ENCODE measurements at places on chromosomes 1 and 21.

DNA sequence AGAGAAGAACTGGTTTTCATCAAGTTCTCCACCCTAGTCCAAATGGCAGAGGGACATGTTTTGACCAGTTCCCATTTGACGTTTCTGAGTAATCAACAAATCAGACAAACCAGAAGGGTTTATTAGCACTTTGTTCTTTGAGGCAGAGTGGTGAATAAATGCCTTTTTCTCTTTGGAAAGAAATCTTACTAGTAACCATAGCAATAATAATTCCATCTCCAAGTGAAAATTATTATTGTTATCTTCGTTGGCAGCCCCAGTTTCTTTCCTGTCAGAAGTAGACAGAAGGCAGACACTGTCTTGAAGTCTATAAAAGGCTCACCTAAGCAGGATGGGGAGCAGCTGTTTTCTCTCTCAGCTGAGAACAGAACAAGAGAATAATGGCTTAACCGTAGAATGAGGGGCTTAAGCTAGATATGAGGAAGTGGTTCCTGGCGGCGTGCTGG lies 391.6 kb downstream of the PBX1 start:
- DNase-seq: no peak

DNA sequence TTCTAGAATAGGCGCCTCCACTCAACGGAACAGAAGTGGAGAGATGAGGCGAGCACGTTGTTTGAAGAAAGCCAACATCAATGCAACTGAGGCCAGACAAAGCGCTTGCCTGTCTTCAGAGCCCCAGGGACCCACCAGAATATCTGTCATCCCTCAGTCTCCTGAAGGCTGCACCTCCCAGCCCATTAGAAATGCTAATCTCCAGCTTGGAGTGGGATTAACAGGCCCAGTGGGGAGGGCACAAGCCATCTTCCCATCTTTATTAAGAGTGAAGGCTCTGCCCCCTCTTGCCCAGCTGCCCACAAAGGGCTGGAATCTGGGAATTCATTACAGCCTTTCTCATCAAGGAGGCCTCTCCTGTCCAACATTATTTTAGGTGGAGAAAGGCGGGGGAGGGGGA lies 16.8 kb upstream of the CNTN2 start:
- no peak for DNase-seq

DNA sequence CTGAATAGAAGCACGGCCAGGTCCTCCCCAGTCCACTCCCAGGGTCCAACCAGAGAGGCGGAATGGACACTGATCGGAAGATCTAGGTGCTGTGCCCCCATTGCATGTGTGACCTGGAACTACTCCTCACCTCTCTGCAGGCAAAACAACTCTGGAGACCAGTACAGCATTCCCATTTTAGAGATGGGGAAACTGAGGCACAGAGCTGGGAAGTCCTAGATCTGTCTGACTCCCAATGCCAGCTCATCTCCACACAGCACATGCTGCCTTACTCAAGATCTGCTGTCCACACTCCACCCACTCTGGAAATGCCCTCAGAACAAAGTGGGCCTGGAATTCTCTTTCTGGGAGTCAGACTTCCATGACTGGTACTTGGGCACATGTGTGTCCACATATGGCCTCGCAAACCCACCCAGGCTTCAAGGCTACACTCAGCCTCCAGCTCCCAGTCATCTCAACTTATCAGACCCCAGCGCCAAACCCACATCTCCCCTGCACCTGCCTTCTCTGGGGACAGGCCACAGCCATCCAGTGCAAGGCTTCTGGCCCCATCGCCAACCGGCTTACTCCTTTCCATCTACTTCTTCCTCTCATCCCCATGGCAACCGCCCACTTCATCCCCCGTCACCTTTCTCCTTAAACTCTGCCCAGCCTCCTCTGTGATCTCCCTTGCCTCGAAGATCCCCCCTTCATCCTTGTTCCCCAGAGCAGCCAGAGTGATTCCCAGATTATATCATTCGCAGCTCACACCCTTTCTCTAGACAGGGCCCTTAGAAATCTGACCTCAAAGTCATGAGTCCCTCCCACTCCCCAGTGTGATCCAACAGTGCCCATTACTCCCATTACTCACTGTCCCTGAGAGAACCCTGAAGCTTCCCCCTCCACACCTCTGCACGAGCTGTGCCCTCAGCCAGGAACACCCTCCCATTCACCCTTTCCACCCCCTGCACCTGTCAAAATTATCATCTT lies 2.7 kb downstream of the COL8A2 start:
- no peak for DNase-seq

- no peak for DNase-seq
Observed at GRCh38 chr1:185297982-185298381, 19.1 kb downstream of the IVNS1ABP start.

DNA sequence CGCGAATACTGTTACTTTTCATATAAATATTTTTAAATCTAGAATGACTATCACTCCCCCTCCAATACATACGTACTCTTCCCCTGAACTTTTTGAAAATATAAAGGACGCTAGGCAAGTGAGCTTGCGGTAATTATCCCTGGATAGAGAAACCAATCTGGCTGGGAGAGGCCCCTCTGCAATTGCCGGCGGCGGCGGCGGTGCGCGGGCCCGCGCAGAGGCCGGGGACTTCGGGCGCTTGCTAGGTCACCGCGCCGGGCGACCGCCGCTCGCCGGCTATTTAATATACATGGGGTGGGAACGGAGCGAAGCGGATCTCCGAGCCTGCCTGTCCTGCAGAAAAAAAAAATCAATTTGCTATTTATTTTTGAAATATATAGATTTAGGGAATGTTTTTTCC lies 416.3 kb upstream of the ESRRG start:
- DNase-seq: no peak

DNA sequence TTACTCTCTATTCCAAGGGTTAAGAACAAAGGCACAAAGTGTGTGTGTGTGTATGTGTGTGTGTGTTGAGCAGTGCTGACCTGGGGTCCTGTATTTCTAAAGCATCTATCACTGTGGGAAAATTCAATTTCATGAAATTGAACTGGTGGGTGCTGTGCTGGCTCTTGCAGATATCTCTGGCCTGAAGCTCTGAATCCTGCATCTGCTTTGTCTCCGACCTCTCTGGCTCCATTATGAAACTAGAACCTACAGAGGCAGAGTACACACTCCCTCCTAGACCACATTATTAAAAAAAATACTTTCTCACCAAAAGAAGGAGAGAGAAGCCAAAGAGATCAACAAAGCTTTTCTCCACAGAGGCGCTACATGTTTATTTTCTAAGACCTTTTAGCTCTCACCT lies 88.4 kb upstream of the PDE4B start:
- DNase-seq: no peak

DNA sequence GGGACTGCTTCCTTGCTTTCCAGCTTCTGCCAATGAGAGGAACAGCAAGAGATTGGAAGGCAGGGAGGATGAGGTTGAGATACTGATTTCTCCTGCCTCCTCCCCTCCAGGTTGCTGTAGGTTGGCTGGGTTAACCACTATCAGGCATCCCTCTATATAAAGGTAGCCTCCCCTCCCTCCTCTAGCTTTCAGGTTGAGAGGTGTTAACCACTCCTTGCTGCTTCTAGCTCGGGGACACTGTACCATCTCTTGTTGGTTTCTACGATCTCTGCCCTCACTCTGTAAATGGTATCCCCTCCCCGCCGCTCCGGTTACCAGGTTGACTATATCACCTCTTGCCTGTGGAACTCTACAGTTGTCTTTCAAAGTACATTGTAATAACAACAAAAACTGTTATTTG lies 16.7 kb downstream of the LPAR3 start:
- DNase-seq: no peak

- DNase-seq: no peak
Observed at GRCh38 chr1:222347627-222348026, 200.3 kb downstream of the HHIPL2 start.

- DNase-seq: peak; percentile 8
Observed at GRCh38 chr21:44085491-44086321, 21.5 kb upstream of the PWP2 start.

DNA sequence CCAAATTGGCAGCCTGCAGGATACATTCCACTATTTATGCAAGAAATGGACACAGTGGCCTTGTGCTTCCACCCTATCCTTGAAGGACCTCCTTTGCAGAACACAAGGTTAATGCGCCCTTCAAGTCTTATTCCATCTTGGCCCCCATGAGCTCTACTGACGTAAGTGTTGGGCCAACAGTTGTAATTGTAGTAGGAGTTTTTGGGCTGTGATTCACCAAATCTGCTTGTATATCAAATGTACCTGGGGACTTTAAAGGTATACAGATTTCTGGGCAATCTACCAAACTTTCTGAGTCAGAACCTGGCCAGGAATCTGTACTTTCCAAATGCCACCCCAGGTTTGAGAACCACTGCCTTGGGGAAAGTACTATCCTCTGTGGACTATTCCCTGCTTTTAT lies 100.9 kb upstream of the MARK1 start:
- DNase-seq: no peak

DNA sequence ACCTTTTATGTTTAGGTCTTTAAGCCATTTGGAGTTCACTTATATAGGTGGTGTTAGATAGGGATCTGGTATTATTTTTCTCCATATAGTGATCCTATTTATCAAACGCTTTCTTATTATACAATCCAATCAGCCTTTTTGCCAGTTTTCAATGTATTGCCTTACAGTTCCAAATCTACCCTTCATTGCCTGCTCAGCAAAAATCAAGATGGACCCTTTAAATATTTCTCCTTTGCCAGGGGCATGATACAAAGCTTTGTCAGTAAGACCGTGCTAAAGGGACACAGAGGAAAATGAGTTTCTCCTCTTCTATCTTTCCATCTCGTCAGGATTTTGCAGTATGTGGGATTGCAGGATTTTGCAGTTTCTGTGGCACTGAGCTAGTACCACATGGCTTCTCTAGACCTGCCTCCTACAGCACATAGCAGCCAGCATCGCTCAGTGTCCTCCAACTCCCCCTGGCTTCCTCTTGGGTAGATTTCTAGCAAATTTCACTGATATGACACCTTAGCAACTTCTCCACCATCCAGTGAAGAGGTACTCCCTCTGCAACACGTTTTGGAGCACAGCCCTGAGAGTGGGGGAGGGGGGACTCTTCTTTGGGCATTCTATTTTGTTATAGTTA lies 22.5 kb upstream of the CAP1 start:
- DNase-seq: no peak

- DNase-seq: no peak
Observed at GRCh38 chr21:18622383-18622782, 218.8 kb upstream of the TMPRSS15 start.

DNA sequence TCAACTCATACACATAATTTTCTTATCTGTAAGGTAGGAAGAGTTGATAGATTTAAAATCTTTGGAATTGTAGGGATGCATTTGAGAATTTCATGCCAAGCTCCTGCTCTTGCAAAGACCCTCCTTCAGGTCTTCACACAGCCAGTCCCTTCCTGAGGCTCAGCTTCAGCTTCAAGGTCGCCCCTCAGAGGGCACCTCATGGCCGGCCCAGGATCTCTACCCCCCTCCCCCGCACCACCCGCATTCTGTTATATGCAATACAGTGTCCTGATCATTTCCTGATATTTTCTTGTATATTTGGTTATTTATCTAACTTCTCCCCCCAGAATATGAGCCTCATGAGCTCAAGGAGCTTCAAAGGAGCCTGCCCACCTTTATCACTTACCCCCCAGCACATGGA lies 47.0 kb upstream of the BACE2 start:
- DNase-seq: no peak

GRCh38 chr1:201767339-201767738 lies 61.6 kb upstream of the IPO9 start:
- no peak for DNase-seq

DNA sequence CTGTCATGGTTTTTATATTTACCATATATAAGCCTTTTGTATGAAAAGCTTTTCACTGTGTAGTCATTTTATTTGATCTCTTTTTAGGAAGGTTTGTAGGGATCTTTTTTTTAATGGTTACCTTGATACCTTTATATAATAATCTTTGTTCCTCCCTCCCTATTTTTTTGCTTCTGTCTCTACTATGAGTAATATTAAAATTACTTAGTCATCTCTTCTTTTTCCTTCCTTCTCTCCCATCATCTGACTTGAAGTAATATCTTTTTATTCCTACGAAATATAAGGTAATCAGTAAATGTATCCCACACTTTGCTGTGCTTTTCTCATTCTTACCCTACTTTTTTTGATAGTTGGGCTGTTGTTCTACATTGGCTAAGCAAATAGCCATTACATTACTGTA lies 161.4 kb downstream of the MAGI3 start:
- DNase-seq: no peak

- DNase-seq: no peak
Observed at GRCh38 chr1:201351617-201352016, 25.9 kb downstream of the TNNT2 start.

GRCh38 chr1:241658081-241658793 lies 6.2 kb downstream of the WDR64 start:
- no peak for DNase-seq

DNA sequence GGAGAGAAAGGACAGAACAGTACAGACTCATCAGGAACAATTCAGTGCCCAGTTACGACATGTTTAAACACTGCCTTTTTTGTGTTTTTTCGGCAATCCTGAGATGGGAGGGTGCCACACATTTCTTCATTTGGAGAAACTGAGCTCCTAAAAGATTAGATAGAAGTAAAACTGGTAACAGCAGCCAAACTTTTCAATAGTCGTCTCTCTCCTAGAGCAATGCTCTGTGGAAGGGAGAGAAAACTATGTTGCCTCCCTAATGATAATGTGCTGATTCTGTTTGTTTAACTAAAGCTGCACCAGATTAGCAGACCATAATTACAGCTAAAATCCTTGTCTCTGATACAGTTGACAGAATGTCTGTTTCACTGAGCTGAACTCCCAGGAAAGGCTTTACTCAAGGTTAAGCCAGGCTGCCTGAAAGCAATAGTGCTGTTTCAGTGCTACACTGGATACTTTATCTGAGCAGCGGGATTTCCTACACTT lies 76.2 kb upstream of the CXADR start:
- DNase-seq: no peak

GRCh38 chr21:35020902-35021301 lies 28.2 kb downstream of the RUNX1 start:
- DNase-seq: no peak

DNA sequence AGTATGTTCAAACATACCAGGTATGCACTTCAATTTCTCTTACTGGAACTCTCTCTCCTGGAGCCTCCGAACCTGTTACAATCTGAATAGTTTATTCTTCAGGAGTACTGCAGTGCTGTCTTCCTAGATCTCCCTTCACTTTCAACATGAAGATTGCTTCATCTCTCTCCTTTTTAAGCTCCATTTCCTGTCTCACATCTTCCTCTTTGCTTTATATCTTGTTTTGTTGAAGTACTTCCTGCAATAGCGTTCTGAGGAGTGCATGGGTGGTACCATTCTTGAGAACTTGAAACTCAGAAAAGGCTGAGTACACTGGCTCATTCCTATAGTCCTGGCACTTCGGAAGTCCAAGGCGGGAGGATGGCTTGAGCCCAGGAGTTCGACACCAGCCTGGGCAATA lies 15.7 kb upstream of the C1orf146 start:
- no peak for DNase-seq

- peak; percentile 27 for DNase-seq
Observed at GRCh38 chr1:175673371-175674150, 69.8 kb downstream of the TNR start.

- DNase-seq: no peak
Observed at GRCh38 chr1:117824616-117825015, 104.8 kb downstream of the GDAP2 start.

DNA sequence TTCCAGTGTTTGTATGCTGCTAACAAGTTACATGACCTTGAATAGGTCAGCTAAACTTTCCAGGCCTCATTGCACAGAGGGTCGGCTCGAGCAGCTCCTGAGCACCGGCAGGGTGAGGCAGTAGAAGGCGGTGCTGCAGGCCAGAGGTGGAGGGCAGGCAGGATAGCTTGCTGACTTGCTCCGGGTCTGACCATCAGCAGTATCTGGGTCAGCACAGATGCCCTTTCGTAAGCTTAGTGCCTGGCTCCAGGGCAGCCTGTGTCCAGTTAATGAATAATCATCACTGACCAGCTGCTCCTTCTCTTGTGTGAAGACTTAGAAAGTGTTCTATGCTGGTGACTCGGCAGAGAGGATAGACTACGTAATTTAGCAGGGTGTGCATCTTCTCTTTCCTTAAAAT lies 6.9 kb downstream of the MAPKAPK2 start:
- no peak for DNase-seq

All from memory B cell (primary cell).